Renal cortex interstitium (tissue), 15 donors: ENCODE measurements at places on chromosomes 13 and 19. TPM values are rescaled to one million over a fixed set of nuclear protein-coding genes. Genes with fewer than 3 reads are reported as not detected.

Gene ZNF235
- 13.1 TPM for polyA plus RNA-seq

Gene TEX26
- polyA plus RNA-seq, result 2.9 TPM

Gene HRC
- polyA plus RNA-seq, result 36.2 TPM

Gene OVOL3
- polyA plus RNA-seq, result not detected

Gene SYNGR4
- 0.41 TPM for polyA plus RNA-seq

Gene C1QTNF9B
- 0.83 TPM for polyA plus RNA-seq

Gene NOVA2
- polyA plus RNA-seq, result 4.1 TPM

Gene FKRP
- 22.1 TPM for polyA plus RNA-seq

Gene JAK3
- polyA plus RNA-seq, result 4.5 TPM

Gene SYDE1
- 25.4 TPM for polyA plus RNA-seq

Gene THSD8
- polyA plus RNA-seq, result 9.0 TPM

Gene DENND1C
- polyA plus RNA-seq, result 40.5 TPM
